ENCODE measurements at places on chromosomes 6 and 20.

DNA sequence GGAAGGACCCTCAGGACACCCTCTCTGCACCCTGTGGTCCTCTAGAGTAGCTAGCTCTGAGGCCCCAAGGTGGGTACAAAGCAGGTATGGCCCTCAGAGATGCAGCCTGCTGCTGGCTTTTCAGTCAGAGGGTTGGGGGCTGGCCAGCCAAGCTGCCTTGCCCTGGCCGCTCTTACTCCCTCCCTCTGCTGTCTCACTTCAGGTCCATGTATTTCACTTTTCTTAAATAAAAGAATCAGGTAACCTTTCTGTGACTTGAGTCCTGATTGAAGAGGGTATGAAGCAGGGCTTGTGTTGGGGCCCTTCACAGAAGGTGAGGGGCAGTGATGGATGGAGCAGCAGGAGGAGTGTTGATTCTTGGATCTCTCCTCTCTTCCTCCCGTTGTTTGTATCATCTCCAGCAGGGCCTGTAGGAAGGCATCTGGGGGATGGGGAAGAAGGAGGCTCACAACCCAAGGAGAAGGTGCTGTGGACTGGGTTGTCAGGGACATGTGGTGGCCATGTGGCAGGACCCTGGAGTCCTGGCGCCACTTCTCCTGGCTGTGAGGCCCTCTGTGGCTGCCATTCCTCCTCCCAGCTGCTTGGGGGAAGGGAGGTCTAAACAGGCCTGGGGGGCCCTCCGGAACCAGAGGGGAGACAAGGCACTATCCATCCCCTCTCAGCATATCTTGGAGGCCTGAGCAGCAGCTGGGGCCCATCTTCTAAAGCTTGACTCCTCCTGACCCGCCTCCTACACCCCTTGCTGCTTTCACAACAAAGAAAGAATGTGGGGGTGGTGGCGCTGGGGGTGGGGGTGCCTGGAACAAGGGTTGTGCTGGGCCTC is 1.1 kb upstream of the PTK7 start:
- no peak for DNase-seq

DNA sequence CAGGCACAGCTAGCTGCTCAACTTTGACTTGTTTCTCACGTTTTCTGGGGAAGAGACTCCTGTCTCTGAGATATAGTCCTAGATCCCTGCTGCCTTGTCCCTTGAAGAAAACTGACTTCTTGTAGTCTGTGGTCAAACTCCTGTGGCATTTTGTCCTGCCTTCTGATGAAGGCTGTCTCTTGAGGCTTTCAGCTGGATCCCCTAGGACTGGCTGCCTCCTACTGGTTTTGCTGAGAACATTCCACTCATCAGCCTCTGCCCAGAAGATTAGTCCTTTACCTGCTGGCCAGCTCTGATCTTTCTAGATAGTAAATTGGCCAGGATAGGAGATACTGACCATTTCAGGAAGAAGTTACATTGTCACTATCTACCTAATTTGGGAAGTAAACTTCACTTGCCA is 71.9 kb upstream of the CNR1 start:
- no peak for DNase-seq

DNA sequence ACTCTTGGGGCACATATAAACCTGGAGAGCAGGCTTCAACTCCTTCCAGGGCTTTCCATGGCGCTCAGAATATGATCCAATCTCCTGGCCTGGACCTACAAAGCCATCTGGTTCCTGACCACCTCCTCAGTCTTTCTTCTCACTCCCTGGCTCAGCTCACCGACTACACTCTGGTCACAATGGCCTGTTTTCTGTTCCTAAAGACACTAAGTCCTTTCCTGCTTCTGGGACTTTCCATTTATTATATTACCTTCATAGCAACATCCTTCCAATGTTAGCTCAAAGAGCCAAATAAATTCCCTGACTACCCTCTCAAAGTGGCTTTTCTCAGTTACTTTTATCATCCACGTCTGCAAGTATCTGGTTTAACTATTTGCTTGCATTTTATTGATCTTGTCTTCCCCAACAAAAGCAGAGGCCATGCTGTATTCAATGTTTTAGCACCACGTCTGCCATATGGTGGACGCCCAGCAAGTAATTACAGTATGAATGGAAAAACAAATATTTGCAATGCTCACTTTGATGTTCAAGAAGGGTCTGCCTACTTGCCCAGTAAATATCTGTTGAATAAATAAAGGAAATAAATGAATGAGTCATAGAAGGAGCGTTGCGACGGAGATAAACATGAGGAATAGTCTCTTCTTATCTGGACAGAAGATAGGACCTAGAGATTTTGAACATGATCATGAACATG is 328.4 kb downstream of the ESR1 start:
- DNase-seq: no peak

DNA sequence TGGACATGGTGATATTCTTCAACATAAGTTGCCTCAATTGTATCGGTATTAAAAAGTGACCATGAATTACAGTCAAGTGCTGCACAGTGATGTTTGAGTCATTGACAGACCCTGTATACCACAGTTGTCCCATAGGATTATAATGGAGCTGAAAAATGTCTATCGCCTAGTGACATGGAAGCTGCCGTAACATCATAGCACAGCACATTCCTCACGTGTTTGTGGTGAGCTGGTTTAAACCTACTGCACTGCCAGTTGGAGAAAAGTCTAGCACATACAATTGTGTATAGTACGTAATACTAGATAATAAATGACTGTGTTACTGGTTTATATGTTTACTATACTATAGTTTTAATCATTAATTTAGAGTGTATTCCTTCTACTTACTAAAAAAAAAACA is 150.2 kb downstream of the CDH26 start:
- no peak for DNase-seq

DNA sequence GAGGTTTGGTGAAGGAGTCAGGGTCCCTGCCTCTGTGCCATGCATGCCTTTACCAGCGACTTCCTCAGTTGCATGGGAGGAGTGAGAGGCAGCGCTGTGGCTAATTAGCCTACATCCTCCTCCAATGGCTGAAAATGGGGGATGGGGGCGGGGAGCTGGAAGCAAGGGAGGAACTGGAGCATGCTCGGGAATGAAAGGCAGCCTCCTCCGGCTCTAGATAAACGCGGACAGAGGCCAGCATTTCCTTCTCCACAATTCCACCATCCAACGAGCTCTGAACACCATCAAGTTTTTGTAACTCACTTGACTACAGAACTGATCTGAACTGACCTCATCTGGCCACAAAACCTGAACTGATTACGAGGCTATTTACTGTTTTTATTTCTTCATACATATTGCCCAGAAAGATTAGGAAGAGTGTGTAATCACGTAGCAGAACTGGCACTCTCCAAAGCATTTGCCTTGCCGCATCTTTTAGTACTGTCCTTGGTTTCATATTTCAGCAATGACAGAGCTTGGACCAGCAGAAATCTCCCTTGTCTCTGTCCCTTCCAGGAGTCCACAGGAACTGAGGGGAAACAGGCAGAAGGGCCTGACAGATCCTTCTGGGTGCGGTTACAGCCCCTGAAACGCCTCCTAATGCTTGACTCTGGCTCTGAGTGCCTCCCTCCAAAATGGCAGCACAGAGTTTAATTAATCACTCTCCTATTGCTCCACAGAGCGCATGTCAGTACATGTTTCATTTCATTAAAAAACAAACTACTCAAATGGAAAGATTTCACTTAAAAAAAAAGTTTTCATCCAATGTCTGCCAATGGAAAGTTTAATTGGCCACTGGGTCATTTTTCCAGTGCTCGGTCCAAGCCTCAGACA is 58.2 kb upstream of the TRAF3IP2 start:
- DNase-seq: no peak

GRCh38 chr6:117557951-117558350 is 44.4 kb downstream of the GOPC start:
- DNase-seq: no peak

- no peak for DNase-seq
Measured at GRCh38 chr6:97282238-97282725, 734 bp downstream of the MMS22L start.

DNA sequence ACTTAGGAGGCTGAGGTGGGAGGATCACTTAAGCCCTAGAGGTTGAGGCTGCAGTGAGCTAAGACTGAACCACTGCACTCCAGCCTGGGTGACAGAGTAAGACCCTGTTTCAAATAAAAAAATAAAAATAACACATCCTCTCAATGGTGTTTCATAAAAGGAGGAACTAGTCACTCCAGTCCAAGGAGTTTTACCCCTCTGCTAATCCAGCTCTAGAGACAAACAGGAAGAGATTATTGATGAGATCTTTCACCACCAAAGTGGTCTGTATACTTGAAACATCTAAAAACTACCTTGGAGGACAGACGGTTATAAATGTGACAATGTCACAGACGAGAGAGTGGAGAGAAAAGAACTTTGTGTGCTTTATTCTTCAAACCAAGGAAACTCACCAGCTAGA is 58.2 kb downstream of the PIGU start:
- no peak for DNase-seq

- no peak for DNase-seq
Measured at GRCh38 chr20:58137236-58137635, 91.2 kb downstream of the ANKRD60 start.

- DNase-seq: no peak
Measured at GRCh38 chr6:44176130-44176761, 17.6 kb downstream of the CAPN11 start.

- no peak for DNase-seq
Measured at GRCh38 chr20:32193996-32194395, 13.5 kb downstream of the PLAGL2 start.

DNA sequence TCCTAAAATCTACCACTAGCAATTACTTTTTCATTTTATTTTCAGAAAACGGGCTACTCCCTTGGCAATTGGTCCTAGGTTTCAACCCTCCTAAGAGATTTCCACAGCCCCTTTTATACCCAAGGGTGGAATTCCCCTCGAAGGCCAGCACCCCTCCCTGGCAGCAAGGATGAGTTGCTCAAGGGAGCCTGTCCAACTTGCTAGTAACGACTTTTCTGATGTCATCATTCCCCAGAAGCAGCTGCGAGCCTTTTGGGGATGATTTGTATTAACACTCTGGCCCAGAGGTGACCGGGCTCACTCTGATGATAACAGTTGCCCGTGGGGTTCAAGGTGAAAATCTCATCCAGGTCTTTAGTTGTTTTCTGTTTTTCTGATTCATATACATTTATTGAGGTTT is 30.7 kb upstream of the NAA20 start:
- no peak for DNase-seq

GRCh38 chr6:162708971-162709370 is 18.6 kb downstream of the PRKN start:
- DNase-seq: no peak
